ENCODE measurements at places on chromosomes 5 and 9.

DNA sequence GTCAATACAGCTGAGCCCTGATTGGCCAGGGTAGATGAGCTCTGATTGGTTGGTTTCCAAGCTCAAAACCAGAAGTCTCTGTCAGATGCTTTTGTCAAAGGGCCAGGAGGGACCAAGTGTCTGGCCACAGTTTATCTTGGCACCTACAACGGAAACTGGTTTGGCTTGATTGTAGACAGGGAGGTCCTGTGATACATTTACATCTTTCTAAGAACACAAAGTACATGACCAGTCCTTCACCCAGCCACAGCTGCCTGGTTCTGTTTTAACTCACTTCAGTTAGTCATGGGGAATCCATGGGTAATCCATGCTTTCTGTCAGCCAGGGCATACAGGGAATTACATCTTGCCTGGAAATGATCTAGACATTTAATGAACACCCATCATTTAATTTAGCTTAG is 171.2 kb downstream of the SLC12A2 start:
- no peak for DNase-seq

GRCh38 chr5:181121675-181122561 is 9.1 kb downstream of the OR2V1 start:
- DNase-seq = no peak

GRCh38 chr5:138466125-138466899 is 1.0 kb downstream of the EGR1 start:
- no peak for DNase-seq

DNA sequence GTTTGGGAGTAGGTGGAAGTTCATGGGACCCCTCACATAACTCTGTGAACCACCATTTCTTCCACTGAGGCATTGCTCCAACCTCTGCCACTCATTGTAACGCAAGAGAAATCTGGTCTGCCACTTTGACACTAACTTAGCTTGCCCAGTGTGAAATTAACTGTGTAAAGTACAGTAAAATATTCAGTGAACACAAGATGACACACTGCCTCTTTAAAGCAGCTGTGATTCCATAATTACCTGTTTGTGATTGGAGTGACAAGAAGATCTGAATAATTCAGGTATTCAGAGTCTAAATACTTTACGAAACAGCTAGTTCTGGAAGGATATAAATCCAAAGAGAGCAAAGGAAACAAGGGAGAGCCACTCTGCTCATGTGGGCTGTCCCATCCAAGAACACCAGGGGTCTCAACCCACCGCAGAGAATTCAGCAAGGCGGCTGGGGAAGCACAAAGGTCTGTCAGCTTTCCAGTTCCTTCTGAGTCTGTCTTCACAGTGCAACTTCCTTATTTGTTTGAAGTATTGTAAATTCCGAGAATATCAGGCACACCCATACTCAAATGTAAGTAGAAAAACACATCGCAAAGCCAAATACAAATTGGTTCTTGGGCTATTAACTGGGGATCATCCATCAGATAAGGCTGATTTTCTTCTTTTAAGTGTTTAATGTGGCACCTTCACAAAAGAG is 86.9 kb downstream of the GNAQ start:
- DNase-seq = no peak

GRCh38 chr5:9524941-9525340 is 20.9 kb downstream of the SEMA5A start:
- no peak for DNase-seq

- DNase-seq = no peak
Measured at GRCh38 chr5:60852940-60853339, 8.9 kb upstream of the ELOVL7 start.

DNA sequence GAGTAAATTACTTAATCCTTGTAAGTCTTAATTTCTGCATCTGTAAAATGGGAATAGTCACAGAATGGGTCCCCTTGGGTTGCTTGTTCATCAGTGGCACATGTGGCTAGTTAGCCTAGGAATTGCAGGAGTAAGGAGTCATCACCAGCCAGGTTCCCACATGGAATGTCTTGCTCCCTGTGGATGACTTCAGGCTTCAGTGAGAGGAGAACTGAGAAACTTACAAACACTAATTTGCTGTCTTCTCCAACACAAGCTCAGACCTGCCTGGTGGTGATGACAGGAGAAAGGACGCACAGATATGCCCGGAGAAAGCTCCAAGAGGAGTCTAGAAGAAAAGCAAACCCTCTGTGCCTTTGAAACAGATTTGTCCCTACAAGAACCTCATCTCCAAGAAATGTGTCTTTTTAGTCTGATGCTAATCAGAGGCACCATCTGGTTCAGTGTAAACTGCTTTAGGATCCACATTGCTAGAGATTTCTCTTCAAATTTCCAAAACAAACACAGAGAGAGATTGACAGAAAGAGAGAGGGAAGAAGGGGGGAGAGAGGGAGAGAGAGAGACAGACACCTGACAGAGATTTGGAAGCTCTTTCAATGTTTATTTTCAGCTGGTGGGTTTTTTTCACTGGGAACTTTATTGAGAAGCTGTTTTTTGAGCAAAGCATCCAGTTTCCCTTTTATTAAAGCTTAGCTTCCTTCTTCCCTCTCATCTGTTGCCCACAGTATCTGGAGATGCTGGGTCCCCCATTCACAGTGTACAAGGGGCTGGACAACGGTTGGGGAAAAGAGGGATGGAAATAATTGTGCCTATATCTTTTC is 128.3 kb downstream of the DOCK2 start:
- no peak for DNase-seq

GRCh38 chr9:17315341-17315740 is 180.5 kb downstream of the CNTLN start:
- DNase-seq = no peak

- DNase-seq = no peak
Measured at GRCh38 chr5:57128325-57128724, 45.5 kb upstream of the GPBP1 start.

- no peak for DNase-seq
Measured at GRCh38 chr9:84953797-84954705, 284.5 kb downstream of the NTRK2 start.

DNA sequence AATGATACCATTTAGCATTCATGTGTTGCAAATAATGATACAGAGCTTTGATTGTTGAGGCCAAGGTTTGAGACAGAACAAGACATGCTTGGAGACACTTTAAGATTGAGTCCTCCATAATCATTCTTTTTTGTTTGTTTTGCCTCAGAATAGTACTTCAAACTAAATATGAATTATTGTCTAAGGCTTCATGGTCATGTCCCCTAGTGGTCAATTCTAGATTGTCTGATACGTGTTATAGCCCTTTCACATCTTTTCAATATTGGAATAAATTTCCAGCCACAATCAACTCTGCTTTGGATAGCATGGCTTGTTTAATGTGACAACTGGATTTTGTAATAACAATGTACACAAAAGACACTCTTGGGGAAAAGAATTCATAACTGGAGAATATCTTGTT is 64.2 kb downstream of the PRLR start:
- no peak for DNase-seq

DNA sequence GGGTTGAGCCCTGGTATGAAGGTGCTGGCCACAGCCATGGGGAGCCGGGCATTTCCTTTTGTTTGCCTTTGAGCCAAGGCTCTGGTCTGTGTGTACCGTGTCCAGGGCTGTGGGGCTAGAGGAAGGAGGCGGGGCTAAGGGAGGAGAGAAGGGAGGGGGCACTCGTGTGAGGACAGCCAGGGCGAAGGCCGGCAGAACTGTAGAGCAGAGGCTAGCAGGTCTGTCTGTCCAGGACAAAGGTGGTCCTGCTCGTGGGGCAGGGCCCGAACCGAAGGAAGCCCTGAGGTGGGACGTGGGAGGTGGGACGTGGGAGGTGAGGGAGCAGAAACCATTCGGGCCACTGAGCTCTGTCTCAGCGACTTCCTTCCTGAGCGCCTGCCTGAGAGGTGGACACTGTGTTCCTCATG is 41.3 kb upstream of the TESK1 start:
- DNase-seq = no peak

DNA sequence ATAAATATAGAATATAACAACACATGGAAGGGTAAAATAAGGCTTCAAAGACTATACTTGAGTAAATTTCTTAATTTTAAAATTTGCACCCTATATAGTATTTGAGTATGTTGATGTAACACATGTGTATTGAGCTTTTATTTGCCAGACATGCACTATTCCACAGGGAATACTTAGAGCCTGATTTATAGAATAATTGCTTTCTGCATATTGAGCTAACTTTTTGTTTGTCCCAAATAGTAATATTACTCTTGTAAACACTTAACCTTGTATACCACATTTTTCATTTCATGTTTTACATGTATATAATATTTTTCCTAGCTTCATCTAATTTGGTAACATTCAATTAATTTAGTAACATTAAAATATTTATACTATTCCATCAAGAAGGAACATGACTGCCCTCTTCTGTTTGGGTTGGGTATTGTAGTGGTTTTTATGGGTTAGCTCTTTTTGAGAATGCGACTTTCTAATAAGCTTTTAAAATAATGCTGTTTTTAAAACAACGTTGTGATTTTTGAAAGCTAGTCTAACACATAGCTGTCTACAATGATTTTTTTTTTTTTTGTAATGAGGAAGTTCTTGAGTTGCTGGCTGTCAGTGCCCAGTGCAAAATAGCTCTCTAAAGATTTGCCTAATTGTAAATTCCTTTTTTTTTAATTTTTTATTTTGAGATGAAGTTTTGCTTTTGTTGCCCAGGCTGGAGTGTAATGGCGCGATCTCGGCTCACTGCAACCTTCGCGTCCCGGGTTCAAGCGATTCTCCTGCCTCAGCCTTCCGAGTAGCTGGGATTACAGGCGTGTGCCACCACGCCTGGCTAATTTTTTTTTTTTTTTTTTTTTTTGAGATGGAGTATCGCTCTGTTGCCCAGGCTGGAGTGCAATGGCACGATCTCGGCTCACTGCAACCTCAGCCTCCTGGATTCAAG is 4.8 kb downstream of the SUB1 start:
- DNase-seq = no peak

GRCh38 chr9:131402738-131403492 is 9.0 kb downstream of the PRRC2B start:
- DNase-seq = peak; percentile 63

DNA sequence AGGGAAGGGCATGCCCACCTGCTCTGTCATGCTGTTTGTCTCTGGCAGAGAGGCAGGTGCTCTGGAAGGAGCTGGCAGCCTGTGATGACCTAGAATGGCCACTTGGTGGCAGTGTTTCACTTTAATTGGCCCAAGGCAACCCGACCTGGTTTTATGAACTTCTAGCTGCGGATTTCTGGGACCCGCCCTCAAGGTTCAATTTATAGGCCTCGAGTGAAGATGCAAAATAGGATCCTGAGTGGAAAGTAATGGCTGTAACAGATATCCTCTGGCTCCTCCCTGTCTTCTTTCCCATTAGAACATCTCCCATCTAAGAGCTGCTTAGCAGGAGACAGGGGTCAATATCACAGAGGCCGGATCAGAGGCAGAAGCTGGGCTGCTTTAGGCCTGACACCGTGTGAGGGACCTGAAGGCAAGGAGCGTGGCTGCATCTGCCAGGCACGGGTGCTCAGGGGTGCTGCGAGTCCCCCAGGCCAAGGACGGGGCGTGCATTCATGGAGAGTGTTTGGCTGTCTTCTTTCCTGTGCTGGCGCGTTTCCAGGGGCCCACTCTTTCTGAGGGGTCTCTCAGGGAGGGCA is 56.7 kb upstream of the SLC28A3 start:
- peak; percentile 12 for DNase-seq

GRCh38 chr5:31853398-31854135 is 214.6 kb downstream of the PDZD2 start:
- no peak for DNase-seq

DNA sequence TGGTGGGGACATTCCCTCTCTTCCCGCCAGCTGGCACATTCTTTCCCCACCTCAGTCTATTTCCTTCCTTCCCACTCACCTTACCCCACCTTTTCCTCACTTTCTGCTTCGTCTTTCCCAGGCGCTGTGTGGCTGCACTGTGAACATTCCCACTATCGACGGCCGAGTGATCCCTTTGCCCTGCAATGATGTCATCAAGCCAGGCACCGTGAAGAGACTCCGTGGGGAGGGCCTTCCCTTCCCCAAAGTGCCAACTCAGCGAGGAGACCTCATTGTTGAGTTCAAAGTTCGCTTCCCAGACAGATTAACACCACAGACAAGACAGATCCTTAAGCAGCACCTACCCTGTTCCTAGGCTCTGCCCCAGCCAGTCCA is 7.3 kb downstream of the DNAJB5 start:
- DNase-seq = no peak

GRCh38 chr5:57069115-57069835 is 104.6 kb upstream of the GPBP1 start:
- no peak for DNase-seq

Data from kidney epithelial cell (primary cell).